ENCODE measurements at places on chromosomes 4 and X. TPM values are rescaled to one million over a fixed set of nuclear protein-coding genes. Genes with fewer than 3 reads are reported as not detected.

Gene HTN1
- polyA plus RNA-seq: 0.03 TPM

Gene ADGRG2
- polyA plus RNA-seq: 15.5 TPM

Gene AMTN
- polyA plus RNA-seq: not detected

Gene SH3RF1
- polyA plus RNA-seq: 29.5 TPM

Gene IL2
- polyA plus RNA-seq: not detected

Gene NOCT
- 7.0 TPM for polyA plus RNA-seq

Gene CPE
- 89.0 TPM for polyA plus RNA-seq

- DNase-seq: no peak
These were observed 95.2 kb downstream of the MANBA start for GRCh38 chr4:102665527-102665926.

DNA sequence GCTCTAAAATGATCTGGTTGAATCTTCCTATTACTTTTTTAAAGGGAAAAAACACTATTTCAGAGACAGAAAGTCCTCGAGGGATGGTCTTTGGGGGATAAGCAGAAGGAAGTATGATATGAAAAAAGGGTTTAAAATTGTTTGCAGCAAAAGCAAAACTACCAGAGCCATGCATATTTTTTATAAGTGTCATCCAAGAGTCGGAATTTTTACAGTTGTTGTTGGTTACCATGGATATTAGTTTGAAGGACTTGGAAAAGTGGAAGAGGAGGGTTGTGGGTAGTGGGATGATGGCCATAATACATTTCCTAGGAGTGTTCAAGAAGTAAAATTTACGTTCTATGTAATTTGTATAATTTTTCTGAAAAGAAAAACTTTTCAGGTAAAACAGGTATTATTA lies 134.4 kb downstream of the PCDH7 start:
- DNase-seq: no peak

- no peak for DNase-seq
These were observed 130.5 kb upstream of the APOOL start for GRCh38 chrX:84873176-84873575.

DNA sequence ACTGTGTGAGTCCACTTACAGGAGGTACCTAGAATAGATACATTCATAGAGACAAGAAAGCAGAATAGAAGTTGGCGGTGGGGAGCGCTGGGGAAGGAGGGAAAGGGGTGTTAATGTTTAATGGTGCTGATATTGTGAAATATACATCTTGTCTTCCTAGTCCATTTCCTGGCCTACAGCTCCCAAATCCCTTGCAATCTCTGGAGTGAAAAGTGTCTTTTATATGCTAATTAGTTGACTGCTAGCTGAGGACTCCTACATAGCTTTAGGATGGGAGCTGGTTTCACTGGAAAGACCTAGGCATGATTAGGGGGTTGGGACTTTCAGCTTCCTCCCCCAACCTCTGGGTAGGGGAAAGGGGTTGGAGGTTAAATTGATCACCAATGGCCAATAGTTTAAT lies 36.0 kb downstream of the FUNDC1 start:
- DNase-seq: no peak

DNA sequence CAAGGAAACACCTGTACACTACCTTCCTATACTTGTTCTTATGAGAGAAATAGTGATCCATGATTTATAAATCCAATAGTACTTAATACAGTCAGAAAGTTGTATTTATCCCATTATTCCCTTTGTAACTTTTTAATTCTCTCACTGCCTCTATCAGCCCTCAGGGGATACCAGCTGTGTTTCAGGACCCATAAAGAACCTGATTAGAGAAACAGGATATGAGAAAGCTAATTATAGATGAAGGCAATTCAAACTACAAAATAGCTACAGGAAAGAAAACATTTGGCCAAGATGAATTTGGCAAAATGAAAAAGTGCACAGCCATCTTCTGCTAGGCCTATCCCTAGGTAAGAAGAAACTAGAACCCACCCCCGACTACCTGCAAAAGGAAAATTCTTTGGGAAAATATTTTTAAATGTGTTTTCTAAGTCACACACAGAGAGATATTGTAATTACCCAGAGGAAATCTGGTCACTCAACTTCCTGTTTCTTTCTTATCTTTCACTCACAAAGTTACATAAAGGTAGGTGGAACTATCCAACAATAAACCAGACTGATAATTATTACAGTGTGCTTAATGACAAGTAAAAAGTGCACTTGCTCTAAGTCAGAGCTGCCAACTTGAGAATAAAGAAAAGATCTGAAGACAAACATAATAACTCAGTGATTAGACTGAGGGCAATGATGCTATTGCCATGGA lies 836.5 kb upstream of the HTR2C start:
- DNase-seq: no peak

DNA sequence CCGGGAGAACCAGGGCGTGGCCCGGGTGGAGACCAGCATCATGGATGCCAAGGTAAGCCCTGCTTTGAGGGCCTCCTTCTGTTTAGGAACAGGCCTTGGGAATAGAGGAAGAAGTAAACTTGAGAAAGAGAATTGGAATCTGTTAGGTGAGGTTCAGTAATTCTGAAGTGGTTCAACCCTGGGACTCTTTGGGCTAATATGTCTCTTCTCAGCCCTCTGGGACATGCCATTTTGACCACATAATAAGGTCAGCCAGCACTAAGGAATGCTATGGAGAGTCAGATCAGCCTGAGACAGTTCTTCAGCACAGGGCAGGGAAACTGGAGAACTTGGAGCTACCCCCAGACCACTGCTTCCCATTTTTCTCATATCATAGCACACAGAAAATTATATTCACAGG lies 63.3 kb upstream of the PRPS1 start:
- DNase-seq: no peak

DNA sequence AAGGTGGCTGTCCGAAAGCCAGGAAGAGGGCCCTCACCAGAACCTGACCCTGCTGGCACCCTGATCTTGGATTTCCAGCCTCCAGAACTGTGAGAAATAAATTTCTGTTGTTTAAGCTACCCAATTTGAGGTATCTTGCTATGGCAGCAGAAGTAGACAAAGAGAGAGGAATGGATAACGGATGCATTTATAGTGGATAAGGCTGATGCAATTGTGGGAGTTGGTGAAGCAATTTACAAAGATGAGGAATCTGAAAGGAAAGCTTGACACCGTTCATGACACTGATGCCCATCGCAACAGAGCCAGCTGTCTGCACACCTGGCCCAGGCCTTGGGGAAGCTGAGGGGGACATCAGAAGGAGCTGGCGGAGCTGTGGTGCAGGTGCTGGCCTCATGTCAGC lies 35.7 kb upstream of the MSL3 start:
- no peak for DNase-seq

DNA sequence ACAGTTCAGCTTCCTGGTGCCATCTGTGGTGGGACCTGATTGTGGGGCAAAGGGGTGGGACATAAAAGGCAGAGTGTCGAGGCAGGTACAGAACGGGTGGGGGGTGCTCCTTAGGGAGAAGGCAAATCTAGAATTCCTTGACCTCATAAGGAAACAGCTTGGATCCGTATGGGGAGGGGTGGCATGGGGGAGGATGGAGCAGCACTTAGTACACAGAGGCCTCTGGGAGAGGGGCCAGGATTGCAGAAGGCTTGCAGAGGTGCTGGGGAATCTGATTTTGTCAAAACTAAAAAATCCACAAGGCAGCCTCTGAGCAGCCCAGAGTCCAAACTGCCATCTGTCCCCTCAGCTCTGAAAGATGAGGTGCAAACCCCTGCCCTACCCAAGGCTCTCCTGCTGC lies 2.3 kb upstream of the EMD start:
- no peak for DNase-seq

DNA sequence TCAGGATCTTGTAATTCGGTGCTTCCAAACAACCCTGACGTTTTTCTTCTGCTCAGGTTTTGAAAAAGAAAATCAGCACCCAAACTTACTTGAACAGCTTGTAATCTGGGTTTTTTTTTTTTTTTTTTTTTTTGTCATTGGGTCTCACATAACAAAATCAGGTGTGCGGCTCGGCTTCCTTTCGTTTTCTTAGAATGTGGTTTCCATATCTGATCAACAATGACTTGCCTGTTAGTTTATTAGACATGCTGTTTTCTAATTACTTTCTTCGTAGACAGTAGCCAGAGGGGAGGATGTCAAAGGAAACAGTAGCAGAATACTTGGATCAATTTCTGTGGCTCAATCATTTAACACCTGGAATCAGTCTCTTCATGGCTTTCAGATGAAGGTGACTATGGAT lies 890 bp upstream of the FREM3 start:
- DNase-seq: peak; percentile 1

DNA sequence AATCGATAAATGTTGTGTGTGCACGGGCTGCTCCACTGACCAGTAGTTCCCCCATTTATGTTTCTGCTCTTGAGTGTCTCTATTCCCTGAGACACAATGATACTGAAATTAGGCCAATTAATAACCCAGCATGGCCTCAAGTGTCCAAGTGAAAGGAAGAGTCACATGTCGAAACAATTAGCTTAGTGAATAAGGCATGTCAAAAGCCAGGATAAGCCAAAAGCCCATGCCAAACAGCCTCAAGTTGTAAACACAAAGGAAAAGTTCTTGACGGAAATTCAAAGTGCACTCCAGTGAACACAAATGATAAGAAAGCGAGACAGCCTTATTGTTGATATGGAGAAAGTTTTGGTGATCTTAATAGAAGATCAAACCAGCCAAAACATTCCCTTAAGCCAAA lies 167.1 kb upstream of the C1QTNF7 start:
- DNase-seq: no peak

DNA sequence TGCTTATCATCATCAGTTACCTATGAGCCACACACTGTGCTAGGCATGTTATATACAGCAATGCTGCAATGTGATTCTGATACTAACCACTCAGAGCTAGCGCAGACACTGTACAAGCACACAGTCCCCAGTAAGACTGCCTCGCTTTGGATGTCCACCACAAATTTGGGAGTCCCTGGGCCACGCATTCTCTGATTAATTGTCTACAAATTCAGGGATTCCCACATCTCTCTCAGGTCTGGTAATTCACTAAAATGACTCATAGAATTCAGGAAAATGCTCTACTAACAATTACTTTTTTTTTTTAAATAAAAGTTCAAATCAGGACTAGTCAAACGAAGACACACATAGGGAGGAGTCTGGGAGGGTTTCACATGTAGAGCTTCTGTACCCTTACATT lies 652.1 kb upstream of the AADAT start:
- DNase-seq: no peak

DNA sequence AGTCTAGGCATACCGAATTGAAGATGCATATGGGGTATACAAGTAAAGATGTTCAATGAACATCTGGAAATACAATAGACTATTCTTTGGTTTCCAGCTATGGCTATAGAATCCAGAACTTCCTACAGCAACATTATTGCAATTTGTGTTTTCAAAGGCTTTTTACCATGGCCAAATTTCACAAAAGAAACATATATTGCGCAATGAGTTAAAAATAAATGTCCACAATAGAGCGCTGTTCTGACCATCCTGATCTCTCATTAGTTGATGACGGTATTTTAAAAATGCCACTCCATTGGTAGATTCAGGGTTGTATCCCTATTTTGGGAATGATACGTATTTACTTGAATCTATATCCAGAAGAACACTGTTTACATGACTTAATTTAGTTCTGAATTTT lies 139.2 kb downstream of the LINC00632 start:
- DNase-seq: no peak

- no peak for DNase-seq
These were observed 96.9 kb downstream of the CHRDL1 start for GRCh38 chrX:110698696-110699095.

DNA sequence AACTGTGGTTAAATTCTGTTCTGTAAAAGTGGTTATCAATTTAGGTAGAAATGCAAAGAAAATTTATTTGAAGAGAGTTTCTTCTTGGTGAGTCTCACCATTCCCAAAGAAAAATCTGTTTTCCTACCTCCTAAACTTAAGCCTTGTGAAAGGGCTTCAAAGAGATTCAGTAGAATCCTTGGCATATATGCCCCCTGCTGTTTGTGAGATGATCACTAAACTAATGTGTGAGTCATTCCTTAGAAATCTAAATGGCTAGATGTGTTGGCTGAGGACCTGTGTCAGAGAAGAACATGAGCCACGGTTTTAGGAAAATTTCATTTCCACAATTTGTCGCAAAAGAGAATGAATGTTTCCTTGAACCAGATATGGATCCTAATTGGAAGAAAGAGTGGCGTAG lies 260.9 kb downstream of the SLC7A11 start:
- no peak for DNase-seq

Measured in renal pelvis (tissue), 12 donors.